Chondrocyte (in vitro differentiated cells): ENCODE measurements at places on chromosomes 7 and 10. TPM values are rescaled to one million over a fixed set of nuclear protein-coding genes. Genes with fewer than 3 reads are reported as not detected.

Gene CPA1
- 0.20 TPM in 1 of 3 replicates, not detected in the others for total RNA-seq

Gene PON3
- total RNA-seq = not detected in 3 replicates

Gene GPR85
- total RNA-seq = 0.40 to 0.90 TPM (median 0.63 TPM) in 3 replicates

Gene UBN2
- 13.5 to 20.4 TPM (median 15.7 TPM) in 3 replicates for total RNA-seq

DNA sequence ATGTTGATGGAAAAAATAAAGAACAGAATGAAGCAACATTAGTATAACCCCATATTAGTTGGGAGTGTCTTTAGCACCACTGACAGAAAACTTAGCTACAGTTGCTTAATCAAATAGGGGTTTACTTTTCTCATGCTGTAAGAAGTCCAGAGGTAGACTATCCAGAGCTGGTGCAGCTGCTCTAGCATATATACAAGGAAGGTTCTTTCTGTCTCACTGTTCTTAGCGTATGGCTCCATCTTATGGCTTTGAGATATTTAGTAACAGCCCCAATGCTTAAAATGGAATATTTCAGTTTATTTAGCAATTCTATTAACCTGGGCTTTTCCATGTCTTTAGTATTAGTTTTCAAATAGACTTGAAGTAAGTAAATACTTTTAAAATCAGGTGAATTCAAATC, 15.2 kb upstream of the WNT2 start:
- DNase-seq = no peak
- peaks cover 30% of the 10 kb centered on the region for H3K27me3 ChIP-seq
- H3K36me3 ChIP-seq = no peaks in the 10 kb centered on the region
- no peak overlapping the region for H3K27ac ChIP-seq
- H3K4me1 ChIP-seq = no peaks in the 10 kb centered on the region

DNA sequence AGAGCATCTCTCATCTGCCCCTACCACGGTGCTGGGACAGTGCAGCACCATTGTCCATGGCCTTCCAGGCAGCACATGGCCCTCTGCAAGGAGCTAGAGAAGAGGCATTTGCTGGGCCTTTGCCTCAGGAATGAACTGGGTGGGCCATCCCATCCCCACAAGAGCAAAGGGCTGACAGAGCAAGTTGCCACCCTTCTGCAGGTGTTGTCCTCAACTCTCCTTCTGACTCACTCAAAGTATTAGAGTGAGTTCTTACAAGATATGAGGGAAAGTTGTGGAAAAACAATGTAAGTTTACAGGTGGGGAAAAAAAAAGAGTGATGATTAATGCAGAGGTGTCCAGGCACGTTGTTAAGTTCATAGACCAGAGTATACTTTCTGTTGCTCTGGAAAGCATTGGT, 261.2 kb downstream of the SKIDA1 start:
- DNase-seq = no peak
- H3K36me3 ChIP-seq = no peaks in the 10 kb centered on the region
- peaks cover 13% of the 10 kb centered on the region for H3K4me1 ChIP-seq
- no peak overlapping the region for H3K4me3 ChIP-seq
- H3K27me3 ChIP-seq = no peaks in the 10 kb centered on the region

GRCh38 chr10:109893386-109893785, 29.9 kb downstream of the XPNPEP1 start:
- peaks cover 15% of the 10 kb centered on the region for H3K36me3 ChIP-seq
- H3K27me3 ChIP-seq = no peaks in the 10 kb centered on the region
- H3K4me1 ChIP-seq = peaks cover 92% of the 10 kb centered on the region
- no peak overlapping the region for H3K4me3 ChIP-seq
- peak overlapping the region; percentile 93 for H3K27ac ChIP-seq

- no peak overlapping the region for H3K27ac ChIP-seq
- H3K4me3 ChIP-seq = no peak overlapping the region
- no peak for DNase-seq
- no peaks in the 10 kb centered on the region for H3K36me3 ChIP-seq
Observed at GRCh38 chr10:21171197-21171935, 274.3 kb upstream of the NEBL start.

GRCh38 chr7:44176486-44176885, 12.8 kb downstream of the GCK start:
- H3K4me1 ChIP-seq = peaks cover 14% of the 10 kb centered on the region
- no peak overlapping the region for H3K27ac ChIP-seq
- H3K4me3 ChIP-seq = no peak overlapping the region

GRCh38 chr10:60041489-60042133, 135.3 kb upstream of the CCDC6 start:
- no peaks in the 10 kb centered on the region for H3K27me3 ChIP-seq
- no peak for DNase-seq
- peaks cover 38% of the 10 kb centered on the region for H3K4me1 ChIP-seq
- H3K36me3 ChIP-seq = peaks cover 10% of the 10 kb centered on the region
- H3K4me3 ChIP-seq = no peak overlapping the region

GRCh38 chr7:66321283-66321682, 116.1 kb downstream of the TPST1 start:
- no peak for DNase-seq
- no peak overlapping the region for H3K4me3 ChIP-seq
- H3K36me3 ChIP-seq = peaks cover 3% of the 10 kb centered on the region
- peaks cover 15% of the 10 kb centered on the region for H3K4me1 ChIP-seq

- DNase-seq = no peak
- H3K4me3 ChIP-seq = no peak overlapping the region
- no peak overlapping the region for H3K27ac ChIP-seq
- no peaks in the 10 kb centered on the region for H3K27me3 ChIP-seq
- H3K36me3 ChIP-seq = peaks cover 23% of the 10 kb centered on the region
Observed at GRCh38 chr10:73364964-73365363, 6.3 kb upstream of the CFAP70 start.

- no peaks in the 10 kb centered on the region for H3K36me3 ChIP-seq
- DNase-seq = no peak
- peak overlapping the region; percentile 79 for H3K4me3 ChIP-seq
- peak overlapping the region; percentile 73 for H3K27ac ChIP-seq
Observed at GRCh38 chr10:6201516-6201975, 1.2 kb upstream of the PFKFB3 start.

DNA sequence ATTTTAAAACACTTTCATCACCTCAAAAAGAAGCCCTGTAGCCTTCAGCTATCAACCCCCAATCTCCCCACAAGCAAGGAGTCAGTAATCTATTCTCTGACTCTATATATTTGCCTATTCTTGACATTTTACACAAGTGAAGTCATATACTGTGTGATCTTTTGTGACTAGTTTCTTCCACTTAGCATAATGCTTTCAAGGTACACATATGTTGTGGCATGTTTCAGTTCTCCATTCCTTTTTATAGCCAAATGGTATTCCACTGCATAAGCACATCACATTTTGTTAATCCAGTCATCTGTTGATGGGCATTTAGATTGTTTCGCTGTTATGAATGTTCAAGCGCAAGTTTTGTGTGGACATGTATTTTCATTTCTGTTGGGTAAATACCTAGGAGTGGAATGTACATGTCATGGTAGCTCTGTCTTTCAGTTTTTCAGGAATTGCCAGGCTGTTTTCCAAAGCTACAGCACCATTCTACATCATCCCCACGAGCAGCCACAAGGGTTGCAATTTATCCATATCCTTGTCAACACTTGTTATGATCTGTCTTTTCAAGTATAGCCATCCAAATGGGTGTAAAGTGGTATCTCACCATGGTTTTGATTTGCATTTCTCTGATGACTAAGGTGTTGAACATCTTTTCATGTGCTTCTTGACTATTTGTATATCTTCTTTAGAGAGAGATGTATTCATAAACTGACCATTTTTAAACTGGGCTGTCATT, 405.6 kb downstream of the KCNMA1 start:
- no peak overlapping the region for H3K27ac ChIP-seq
- H3K4me3 ChIP-seq = no peak overlapping the region
- peaks cover 54% of the 10 kb centered on the region for H3K4me1 ChIP-seq
- DNase-seq = no peak
- H3K36me3 ChIP-seq = no peaks in the 10 kb centered on the region

DNA sequence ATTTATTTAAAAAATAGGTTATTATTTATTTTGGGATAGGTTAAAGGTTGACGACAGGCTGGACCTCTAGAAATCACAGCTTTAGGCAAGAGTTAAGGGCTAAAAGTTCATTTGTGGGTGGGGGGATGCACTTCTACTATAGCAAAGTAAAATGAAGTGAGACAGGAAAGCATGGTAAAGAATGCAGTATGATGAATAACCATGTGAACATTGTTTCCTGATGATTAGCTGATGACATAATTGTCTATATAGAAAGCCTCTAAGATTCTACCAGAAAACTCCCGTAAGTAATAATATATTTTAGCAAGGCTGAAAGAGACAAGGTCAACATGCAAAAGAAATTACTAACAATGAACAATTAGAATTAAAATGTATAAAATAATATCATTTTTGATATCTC, 25.7 kb upstream of the PRSS37 start:
- DNase-seq = no peak
- no peaks in the 10 kb centered on the region for H3K27me3 ChIP-seq
- H3K4me1 ChIP-seq = no peaks in the 10 kb centered on the region
- no peak overlapping the region for H3K27ac ChIP-seq
- H3K4me3 ChIP-seq = no peak overlapping the region

DNA sequence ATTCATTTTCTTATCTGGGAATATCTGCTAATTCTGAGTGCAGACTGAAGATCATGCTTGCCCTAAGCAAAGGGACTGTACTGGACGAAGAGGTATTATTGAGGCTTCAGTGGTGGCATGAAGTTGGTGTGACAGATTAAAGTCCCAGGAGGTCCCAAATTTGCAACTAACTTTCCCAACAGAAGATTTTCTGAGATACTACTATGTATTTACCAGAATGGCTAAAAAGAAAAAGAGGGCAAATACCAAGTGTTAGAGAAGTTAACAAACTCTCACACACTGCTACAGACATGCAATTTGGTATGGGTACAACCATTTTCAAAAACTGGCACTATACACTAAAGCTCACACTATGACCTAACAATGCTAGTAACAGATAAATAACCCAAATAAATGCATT, 28.3 kb downstream of the IDE start:
- H3K4me1 ChIP-seq = peaks cover 8% of the 10 kb centered on the region
- no peaks in the 10 kb centered on the region for H3K27me3 ChIP-seq
- H3K27ac ChIP-seq = no peak overlapping the region
- no peak overlapping the region for H3K4me3 ChIP-seq
- DNase-seq = no peak
- peaks cover 2% of the 10 kb centered on the region for H3K36me3 ChIP-seq

GRCh38 chr10:129163531-129163930, 303.5 kb upstream of the MGMT start:
- peaks cover 1% of the 10 kb centered on the region for H3K36me3 ChIP-seq
- no peak for DNase-seq
- no peak overlapping the region for H3K27ac ChIP-seq
- H3K4me1 ChIP-seq = peaks cover 6% of the 10 kb centered on the region
- peaks cover 2% of the 10 kb centered on the region for H3K27me3 ChIP-seq

GRCh38 chr7:28135315-28135714, 45.3 kb downstream of the JAZF1 start:
- peaks cover 2% of the 10 kb centered on the region for H3K36me3 ChIP-seq
- H3K27me3 ChIP-seq = no peaks in the 10 kb centered on the region
- DNase-seq = no peak
- H3K4me3 ChIP-seq = no peak overlapping the region
- peaks cover 25% of the 10 kb centered on the region for H3K4me1 ChIP-seq
